Spinal cord (tissue), 10 donors: ENCODE measurements at places on chromosomes 16 and 17.
A peak's percentile ranks its signal among the peaks of the same experiment; 100 is the strongest.

DNA sequence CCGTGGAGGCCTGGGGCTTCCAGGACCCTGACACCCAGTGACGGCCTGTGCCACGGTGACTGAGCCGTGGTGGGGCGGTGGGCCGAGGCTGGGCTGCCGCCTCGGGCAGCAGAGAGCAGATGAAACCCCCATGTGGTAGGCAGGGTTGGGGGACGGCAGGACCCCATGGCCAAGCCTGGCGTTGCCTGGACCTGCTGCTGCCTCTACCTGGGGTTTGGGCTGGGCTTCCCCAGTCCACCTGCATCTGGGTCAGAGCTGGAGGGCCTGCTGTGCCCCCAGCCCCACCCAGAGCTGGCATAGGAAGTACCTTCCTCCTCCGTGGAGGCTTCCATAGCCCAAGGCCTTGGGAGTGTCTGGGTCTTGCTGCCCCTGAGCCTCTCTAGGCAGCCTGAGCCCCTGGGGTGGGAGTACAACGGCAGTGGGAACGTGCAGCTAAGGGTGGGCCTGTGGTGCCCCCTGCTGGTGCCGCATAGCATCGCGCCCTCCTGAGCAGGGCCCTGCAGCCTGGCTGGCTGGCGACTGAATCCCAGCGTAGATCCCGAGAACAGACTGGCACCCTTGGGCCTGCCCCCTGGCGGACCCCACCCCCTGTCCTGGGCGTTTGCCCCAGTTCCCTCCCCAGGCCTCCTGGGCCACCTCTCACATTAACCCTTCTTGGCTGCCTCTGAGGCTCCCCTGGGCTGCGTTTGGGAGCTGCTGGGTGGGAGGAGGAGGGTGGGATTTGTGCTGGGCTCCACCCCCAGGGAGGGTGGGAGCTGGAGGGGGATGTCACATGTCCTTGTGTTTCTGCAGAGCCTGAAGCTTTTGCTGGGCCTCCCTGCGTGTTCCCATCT lies 12.6 kb upstream of the ATP6V0C start:
- DNase-seq: peak; percentile 52

- no peak for DNase-seq
Measured at GRCh38 chr16:50534958-50535357, 13.2 kb upstream of the NKD1 start.

DNA sequence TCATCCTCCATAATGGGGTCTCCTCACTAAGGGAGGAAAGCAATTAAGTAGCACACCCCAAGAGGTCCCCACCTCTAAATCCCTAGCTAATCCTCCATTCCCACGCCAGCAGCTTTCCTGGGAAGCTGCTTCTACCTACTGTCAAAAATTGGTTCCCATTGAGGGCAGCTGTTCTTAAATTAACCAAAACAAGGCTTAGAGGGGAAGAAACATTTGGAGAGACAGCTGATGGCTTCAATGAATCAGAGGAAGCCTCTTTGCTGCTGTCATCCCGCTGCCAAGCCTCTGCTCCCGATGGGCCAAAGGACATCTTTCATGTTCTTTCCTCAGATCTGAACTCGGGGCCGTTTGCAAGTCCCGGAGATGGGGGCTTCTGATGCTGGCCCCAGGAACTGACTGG lies 26.6 kb downstream of the AIPL1 start:
- DNase-seq: peak; percentile 39

- DNase-seq: no peak
Measured at GRCh38 chr17:44086364-44087311, 16.1 kb downstream of the G6PC3 start.

- DNase-seq: no peak
Measured at GRCh38 chr17:81419319-81419885, 24.1 kb downstream of the BAHCC1 start.

- peak; percentile 82 for DNase-seq
Measured at GRCh38 chr16:89093602-89094251, at the start of gene ACSF3. Gene ACSF3, plus strand, starts transcription at chr16:89093852. Its CDS starts 6,830 bp downstream, at chr16:89100682.

DNA sequence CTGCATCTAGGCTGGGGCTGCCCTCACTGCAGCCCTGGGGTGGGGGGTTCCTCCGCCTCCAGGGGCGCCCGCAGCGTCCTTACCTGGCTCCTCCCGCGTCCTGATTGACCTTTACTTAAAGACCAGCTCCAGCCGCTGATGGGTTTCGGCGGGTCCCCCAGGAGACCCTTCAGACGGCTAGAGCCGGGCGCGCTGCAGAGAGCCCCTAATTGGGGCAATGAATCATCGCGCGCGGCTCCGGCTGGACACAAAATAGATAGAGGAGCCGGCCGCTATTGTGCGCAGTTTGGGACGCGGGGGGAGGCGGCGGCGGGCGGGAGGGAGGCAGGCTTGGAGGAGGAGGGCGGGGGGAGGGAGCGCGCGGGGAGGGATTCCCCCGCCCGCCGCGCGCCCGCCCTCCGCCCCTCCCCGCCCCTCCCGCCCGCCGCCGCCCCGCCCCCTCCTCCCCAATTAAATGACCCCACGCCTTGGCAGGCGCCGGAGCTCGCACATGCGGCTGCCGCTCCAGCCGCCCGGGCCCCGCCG lies 56.5 kb upstream of the CIBAR2 start:
- peak; percentile 74 for DNase-seq

DNA sequence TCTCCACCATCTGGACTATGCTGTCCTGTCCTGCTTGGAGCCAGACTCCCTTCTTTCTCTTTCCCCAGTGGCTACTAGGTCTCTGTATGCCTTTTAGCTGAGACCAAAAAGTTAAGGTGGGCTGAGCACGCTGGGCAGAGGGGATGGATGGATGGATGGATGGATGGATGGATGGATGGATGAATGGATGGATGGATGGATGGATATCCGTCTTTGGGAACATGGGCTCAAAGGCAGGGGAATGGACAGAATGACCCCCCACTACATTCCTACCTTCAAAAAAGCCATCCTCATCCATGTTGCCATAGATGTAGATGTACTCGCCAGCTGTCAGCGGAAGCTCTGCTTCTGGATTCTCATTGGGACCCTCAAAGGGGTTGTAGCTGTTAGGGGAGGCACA lies 12.8 kb downstream of the TSPOAP1 start:
- no peak for DNase-seq

GRCh38 chr17:80339731-80340456 lies 75.1 kb upstream of the ENDOV start:
- DNase-seq: no peak

- no peak for DNase-seq
Measured at GRCh38 chr16:26447570-26447969, 619.2 kb upstream of the C16orf82 start.

- peak; percentile 69 for DNase-seq
Measured at GRCh38 chr17:63039342-63039741, 73.3 kb downstream of the TANC2 start.

GRCh38 chr17:80460429-80460834 lies 16.0 kb downstream of the NPTX1 start:
- DNase-seq: no peak

DNA sequence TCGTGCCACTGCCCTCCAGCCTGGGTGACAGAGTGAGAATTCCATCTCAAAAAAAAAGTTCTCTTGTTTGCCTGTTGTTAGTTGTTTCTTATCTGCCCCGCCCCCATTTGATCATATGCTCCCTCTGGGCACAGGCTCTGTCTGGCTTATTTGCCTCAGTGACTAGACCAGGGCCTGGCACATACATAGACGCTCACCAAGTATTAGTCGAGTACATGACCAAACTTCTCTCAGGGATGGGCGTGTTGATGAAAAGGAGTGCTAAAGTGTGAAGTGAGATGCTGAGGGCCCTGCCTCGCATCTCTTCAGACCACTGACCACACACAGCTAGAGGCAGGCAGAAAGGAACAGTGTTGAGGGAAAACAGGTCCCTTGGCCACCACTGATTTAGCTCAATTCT lies 3.3 kb upstream of the HELZ start:
- no peak for DNase-seq

GRCh38 chr16:21101631-21102420 lies 48.8 kb downstream of the DNAH3 start:
- no peak for DNase-seq

GRCh38 chr16:728890-729744 lies 2.2 kb downstream of the HAGHL start:
- no peak for DNase-seq

GRCh38 chr17:58217766-58218165 lies 1.3 kb downstream of the MKS1 start:
- DNase-seq: no peak

GRCh38 chr17:81920612-81921536 lies 2.9 kb upstream of the SIRT7 start:
- no peak for DNase-seq

DNA sequence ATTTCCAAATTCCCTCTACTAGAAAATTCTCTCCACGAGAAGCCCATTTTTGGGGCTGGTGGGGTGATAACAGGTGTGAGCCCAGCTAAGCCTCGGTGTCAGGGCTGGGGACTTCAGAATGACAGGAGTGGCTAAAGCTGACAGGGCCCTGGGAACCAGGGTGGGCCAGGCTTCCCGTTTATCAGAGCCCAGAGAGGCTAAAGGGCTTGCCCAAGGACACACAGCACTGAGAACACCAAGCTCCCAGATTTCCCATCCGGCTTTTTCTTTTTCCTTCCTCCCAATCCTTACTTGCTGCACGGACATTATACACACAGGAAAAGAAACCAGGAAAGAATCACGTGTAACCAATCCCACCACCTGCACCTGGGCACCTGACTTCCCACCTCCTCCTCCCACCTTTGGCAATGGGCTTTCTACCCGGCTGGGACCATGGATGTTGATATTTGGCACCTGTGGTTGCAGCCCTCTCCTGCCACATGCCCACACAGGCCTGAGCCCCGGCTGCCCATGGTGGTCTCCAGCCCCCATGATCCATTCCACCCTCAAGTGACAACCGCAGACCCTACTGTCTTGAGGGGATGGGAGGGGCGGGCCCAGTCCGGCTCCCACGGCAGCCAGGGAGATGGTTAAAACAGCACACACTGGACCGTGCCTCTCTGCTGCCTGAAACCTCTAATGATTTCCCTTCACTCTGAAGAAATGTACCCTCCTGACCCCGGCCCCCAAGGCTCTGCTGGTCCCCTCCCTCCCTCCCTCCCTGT lies 78.9 kb downstream of the ENGASE start:
- no peak for DNase-seq

- DNase-seq: no peak
Measured at GRCh38 chr16:85857406-85857805, 41.6 kb upstream of the IRF8 start.

- DNase-seq: no peak
Measured at GRCh38 chr16:47247690-47248089, 103.9 kb upstream of the NETO2 start.

- DNase-seq: no peak
Measured at GRCh38 chr16:8665529-8665928, 8.9 kb upstream of the ABAT start.

GRCh38 chr16:22317001-22317530 lies 19.9 kb downstream of the POLR3E start:
- no peak for DNase-seq

DNA sequence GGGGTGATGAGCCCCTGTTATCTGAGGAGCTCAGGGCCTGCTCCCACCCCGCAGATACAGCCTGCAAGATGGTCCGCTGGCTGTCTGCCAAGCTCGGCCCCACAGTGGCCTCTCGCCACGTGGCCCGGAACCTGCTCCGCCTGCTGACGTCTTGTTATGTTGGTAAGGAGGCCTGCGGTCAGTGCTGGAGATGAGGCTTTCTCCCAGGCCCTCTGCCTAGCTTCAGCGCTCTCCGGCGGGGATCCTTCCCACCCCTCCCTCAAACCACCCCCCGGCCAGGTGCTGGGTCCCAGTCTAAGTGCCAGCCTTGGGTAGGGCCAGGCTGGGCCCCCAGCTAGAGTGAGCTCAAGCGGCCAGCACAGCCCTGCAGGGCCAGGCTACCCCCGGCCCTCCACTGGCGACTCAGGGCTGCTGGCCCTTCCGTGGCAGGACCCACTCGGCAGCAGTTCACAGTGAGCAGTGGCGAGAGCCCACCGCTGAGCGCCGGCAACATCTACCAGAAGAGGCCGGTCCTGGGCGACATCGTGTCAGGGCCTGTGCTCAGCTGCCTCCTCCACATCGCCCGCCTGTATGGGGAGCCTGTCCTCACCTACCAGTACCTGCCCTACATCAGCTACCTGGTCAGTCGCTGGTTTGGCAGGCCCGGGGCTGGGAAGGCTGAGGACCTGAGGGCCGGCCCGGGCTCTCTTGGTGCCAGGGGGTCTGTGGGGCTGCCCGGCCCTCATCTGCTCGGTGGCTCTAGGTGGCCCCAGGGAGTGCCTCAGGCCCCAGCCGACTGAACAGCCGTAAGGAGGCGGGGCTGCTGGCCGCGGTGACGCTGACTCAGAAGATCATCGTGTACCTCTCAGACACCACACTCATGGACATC lies 6.1 kb downstream of the WDR81 start:
- DNase-seq: no peak

DNA sequence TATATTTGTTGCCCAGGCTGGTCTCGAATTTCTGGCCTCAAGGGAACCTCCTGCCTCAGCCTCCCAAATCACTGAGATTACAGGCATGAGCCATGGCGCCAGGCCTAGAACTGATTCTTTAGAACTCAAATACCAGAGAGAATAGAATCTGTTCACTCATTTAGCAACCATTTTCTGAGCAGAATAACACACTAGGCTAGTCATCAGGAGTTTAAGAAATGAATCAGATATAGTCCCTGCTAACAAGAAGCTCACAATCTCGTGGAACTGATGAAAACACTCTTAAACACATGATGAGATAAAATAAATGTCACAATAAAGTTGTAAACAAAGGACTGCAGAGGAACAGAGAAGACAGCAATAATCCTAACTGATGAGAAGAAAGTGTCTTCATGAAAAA lies 55.8 kb upstream of the ADCY9 start:
- DNase-seq: no peak

- no peak for DNase-seq
Measured at GRCh38 chr17:27630607-27631410, at the start of gene LGALS9. Gene LGALS9, plus strand, starts transcription at chr17:27631188. Its CDS starts 78 bp downstream, at chr17:27631266.
